ENCODE measurements at places on chromosomes 1 and 21.
A peak's percentile ranks its signal among the peaks of the same experiment; 100 is the strongest.

DNA sequence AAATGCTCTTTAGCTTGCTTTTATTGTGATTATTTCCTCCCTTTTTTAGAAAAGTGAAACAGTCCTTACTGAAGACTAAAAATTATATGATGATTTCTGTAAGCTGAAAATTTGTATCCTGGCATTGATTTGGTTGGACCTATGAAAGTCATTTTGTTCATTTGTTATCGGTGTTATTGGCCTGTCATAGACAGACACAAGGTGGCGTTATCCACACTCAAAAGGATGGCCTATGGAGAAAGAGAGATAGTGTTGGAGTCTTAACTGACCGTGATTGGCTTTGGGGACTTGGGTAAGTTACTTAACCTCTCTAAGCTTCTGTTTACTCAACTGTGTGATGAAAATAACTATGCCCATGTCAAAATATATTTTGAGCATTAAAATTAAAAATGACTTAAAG is 203.6 kb upstream of the CHODL start:
- peak; percentile 8 for DNase-seq

- no peak for DNase-seq
Observed at GRCh38 chr1:2304921-2305681, 77.0 kb downstream of the SKI start.

- peak; percentile 17 for DNase-seq
Observed at GRCh38 chr1:165949335-165950130, 122.1 kb downstream of the UCK2 start.

DNA sequence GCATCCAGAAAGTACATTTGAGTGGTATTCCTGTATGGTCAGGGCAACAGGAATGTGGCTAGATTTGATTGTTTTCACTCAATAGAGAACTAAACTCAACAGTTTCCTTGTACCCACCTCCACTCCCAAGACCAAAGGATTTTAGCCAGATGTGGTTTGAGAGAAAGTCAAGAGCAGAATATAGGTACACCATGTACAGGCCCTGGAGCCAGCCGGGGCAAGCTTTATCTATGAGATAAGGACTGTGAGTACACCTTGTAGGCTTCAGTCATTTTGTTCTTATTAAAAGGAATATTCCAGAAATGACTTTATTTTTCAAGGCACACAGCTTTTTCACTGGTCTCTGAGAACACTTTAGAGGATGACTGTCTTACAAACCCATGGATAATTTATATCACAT is 192.4 kb upstream of the JUN start:
- no peak for DNase-seq

DNA sequence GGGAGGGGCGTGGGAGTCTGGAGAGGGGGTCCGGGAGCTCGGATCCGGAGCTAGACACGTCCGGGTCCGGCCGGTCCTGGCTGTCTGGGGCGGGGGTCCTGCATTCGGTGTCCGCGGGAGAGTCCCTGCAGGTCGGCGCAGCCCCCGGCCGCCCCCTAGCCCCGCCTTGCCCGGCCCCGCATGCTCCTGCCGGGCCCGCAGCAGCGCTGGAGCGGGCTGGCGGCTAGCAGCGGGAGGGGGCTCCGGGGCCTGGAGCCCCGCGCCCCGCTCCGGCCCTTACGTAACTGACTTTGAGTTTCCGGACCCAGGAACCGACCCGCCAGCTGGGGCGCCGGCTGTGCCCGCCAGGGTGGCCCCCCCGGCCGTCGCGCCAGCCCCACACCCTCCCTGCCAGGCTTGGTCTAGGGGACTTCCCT is 26.9 kb upstream of the EPB41 start:
- DNase-seq = peak; percentile 30

DNA sequence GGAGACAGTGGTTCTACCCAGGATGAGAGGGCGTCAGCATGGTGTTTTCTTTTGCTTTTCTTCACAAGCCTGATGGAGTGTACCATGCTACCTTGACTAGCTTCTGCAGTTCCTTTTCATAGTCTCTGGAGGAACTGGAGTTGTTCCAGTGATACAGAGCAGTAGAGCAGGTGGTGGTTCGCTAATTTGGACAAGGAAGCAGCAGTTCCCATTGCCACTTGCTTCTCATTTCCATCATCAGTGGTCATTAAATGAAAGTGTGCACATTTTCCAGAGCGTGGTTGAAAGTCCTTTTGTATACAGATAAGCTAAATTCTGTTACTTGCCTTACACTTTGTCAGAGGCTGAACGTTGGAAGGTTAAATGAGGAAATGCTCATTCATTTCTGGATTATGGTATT is 182.3 kb downstream of the C1orf21 start:
- DNase-seq = no peak

GRCh38 chr1:12466816-12467215 is 151.2 kb downstream of the DHRS3 start:
- DNase-seq = no peak
